ENCODE measurements at places on chromosomes 5 and 9.

- DNase-seq, result no peak
Observed at GRCh38 chr5:87394411-87395165, 18.1 kb downstream of the CCNH start.

DNA sequence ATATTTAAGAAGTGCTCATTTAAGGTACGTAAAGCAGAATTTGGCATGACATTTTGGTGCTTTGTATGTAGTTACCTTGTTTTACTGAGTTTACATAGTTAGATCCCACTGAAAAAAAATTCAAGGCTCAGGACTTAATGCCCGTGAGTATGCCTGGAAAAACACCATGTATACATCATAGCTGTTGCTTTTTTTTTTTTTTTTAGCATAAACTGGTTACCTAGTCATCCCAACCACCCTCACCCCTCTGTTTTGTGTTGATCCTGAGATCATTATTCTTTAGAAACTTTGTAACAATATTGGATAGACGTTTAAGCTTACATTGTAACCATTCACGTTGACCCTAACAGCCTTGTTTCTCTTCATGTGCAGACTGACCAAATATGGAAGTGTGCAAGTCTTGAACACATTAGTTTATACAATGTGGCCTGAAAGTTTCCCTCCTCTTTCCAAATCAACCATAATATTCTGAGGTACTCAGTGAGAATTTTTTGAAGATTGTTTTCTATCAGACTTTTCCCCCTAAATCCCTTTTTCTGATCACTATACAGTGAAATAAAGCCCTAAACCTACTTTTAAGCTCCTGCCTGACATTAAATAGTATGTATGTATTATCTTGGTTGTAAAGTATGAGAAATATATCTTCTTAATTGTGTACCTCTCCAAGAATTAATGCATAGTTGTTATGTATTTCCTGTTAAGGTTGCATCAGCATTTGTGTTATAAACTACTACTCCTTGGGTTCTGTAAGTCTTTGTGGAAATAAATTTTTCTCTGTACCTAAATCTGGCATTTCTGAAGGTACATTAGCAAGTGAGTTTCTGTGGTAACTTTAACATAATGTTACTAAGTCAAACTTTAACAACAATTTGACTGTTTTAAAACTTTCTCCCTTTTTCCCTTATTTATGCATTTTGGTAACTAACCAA is 4.4 kb downstream of the RABGAP1 start:
- DNase-seq, result no peak

DNA sequence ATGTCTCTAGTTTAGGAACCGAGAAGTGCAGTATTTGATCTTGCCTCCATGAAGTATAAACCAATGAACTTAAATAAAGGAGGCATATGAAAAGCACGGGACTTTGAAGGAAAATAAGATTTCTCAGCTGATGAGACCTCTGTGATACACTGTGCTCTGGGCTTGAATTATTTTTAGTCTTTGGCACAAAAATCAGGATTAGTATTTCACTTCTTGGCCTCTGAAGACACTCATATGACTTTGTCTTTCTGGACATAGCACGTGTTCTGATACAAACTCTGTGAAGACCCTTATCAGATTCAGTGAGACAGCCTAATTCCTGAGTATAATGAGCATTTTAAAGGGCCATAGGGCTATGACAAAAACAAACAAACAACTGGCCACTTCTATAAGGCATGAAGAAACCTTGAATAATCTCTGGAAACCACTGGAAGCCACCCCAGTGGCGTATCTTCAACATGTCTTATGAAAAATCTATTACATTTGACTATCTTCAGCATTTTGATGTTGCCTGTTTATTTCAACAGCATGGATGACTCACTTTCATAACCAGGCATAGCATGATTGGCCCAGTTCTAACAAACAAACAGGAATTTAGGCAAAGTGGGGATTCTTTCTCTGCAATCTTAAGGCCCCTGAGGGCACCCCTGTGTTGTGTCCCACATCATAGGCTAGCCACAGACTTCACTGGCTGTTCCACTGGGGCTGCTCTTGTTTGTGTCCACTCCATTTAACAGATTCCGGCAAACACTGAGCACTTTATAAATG is 90.3 kb upstream of the ZNF462 start:
- no peak for DNase-seq

- no peak for DNase-seq
Observed at GRCh38 chr9:117783828-117784227, 79.6 kb downstream of the TLR4 start.

- no peak for DNase-seq
Observed at GRCh38 chr5:115419846-115420585, 123.6 kb upstream of the CCDC112 start.

- DNase-seq, result no peak
Observed at GRCh38 chr5:136605638-136606037, 240.3 kb upstream of the TRPC7 start.

- no peak for DNase-seq
Observed at GRCh38 chr9:85897848-85898247, 43.1 kb upstream of the NAA35 start.

DNA sequence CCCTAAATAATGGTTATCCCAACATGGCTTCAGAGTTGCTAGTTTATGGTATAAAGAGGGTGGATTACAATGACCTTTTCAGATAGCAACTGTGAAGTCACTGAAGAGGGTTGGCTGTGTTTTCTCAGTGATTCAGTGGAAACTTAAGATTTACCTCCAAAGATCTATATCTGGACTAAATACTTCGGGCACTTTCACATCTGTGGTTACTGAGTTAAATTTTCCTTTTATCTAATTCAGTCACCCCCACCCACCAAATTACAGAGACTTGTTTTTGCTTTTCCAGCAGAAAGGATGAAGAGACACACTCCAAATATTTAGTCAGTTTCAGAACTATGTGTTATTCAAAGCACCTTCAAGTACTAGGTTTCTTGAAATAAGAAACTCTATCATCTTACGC is 573.2 kb downstream of the CCDC171 start:
- no peak for DNase-seq

DNA sequence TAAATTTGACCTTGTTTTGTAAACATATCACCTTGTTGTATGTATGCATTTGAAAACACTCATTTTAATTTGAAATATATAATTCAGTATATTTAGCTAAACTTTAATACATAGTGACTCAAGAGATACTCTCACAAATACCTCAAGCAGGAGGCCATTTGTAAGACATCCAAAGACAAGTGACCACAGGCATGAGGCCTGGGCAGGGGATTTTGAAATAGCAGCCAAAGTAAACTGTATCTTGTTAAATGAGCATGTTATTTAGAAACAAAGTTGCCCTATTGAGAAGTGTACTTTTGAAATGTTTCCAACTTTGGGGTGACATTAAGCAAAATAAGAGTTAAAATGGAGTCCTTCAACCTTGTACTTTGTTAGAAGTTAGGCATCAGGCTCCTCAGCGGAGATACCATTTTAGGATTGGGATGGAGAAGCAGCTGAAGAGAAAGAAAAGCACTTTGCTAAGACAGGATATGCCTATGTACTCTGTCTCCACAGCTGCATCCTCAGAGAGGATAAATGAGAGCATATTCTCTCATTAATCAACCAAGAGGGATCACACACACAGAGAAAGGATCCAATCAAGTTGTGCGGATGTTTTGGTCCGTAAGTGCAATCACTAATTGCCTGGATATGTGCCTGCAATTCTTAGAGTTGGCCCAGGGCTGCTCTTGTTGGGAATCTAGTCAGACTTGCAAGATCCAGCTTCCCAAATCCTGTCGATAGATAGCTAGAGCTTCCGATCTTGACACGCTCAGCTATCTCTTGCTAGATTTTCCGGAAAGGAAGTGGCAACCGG is 157.5 kb upstream of the HAPLN1 start:
- DNase-seq, result no peak

GRCh38 chr5:72402381-72402890 is 82.3 kb downstream of the PTCD2 start:
- no peak for DNase-seq

- DNase-seq, result peak; percentile 57
Observed at GRCh38 chr5:1792842-1793266, 6.8 kb downstream of the MRPL36 start.

DNA sequence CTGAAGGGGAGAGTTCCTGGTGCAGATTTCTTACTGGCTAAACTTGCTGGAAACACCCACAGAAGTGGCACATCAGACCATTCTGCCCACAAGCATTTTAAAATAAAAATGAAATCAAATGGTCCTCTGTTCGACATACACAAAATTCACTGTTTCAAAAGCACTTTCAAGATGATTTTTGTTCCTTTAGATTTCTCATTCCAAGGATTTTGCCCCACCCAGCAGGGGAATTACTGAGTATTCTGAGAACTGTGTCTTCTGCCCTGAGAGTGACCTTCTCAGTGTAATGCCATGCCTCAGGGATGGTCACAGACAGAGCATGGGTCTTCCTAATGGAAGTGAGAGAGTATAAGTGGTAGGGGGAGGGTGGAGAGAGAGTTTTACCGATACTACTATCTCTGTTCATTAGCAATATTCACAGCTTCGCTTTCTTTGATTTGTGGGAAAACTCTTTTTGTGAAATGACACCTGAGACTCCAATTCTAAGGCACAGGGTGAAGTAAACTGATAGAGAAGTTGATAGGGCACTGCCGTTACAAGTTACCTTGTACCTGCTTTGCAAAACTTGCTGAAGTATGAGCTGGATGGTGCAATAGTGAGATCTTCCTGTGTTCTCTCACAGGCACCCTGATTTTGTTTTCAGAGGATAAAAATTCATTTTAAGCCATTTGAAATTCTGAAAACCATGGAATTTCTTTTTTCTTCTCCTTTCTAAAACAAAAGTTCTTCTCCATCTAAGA is 95.8 kb upstream of the CD180 start:
- no peak for DNase-seq

GRCh38 chr5:35024911-35025510 is 22.7 kb downstream of the AGXT2 start:
- no peak for DNase-seq

DNA sequence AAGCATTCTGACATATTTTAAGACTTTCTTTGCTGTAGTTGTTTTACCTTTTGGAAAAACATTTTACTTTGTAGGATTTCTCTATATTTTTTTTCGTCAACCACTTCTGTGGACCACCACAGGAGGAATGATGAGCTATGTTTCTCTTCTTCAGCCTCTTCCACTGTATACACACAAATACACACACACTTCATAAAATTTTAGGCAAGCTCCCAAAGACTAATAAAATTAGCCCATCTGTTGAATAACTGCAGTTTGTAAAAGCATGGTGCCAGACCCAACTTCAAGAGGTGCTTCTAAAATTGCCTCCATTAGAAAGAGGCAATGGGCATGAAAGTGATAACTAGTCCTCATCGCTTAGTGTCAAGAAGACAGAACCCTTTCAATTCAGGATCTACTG is 4.1 kb upstream of the CEP120 start:
- no peak for DNase-seq

DNA sequence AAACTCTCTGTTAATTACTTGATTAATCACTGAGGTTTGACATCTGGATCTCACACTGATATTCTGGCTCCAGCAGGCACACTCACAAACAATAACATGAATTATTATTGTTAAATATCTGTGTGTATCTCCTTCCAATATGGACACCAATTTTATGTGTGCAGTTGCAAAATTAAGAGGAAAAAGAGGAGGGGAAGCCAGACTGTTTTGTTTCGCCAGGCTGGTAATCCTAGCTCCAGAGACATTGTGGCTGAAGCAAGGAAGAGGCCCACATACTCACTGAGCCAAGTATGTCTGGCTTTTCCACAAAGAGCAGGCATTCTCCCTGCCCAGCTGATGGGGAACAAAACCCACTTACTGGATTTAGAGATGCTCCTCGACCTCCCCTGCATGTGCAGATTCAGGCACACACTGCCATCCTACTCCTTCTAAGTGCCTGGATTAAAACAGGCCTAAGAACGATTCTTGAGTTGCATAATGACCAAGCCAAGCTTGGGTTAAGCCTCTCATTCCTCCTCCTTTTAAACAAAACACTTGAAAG is 181.9 kb downstream of the ESM1 start:
- no peak for DNase-seq

- DNase-seq, result no peak
Observed at GRCh38 chr5:36686881-36687280, 80.5 kb downstream of the SLC1A3 start.

DNA sequence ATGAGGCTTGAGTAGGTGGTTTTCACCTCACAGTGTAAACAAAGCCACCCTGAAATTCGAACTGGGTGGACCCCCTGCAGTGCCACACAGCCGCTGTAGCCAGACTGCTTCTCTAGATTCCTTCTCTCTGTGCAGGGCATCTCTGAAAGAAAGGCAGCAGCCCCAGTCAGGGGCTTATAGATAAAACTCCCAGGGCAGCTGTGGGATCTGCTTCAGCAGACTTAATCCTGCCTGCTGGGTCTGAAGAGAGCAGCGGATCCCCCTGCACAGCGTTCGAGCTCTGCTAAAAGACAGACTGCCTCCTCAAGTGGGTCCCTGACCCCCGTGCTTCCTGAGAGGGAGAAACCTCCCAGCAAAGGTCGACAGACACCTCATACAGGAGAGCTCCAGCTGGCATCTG is 71.4 kb downstream of the CARTPT start:
- no peak for DNase-seq

DNA sequence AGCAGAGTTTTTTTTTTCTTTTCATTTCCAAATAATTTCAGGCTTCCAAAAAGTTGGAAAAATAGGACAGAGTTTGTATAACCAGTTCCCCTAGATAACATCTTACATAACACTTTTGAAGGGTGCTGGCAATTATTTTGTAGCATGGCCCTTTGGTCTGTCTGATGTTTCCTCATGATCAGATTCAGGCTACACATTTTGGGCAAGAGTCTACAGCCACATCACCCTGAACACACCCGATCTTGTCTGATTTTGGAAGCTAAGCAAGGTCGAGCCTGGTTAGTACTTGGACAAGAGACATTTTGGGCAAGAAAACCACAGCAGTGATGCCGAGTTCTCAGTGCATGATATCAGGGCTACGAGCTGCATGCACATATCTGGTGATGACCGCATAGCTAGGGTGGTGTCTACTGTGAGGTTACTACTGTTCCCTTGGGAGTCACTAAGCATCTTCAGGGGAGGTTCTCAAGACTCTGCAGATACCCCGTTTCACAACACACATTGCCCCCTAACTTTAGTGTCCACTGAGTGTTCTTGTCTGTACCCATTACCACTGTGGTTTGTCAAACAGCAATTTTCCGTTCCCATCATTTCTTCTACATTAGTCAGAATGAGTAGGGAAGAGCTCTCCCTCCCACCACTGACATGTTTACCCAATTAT is 86.2 kb downstream of the TTC39B start:
- DNase-seq, result no peak

GRCh38 chr9:70641631-70642030 is 227.2 kb upstream of the KLF9 start:
- no peak for DNase-seq

- DNase-seq, result no peak
Observed at GRCh38 chr9:114266969-114267368, 55.9 kb upstream of the ORM1 start.

DNA sequence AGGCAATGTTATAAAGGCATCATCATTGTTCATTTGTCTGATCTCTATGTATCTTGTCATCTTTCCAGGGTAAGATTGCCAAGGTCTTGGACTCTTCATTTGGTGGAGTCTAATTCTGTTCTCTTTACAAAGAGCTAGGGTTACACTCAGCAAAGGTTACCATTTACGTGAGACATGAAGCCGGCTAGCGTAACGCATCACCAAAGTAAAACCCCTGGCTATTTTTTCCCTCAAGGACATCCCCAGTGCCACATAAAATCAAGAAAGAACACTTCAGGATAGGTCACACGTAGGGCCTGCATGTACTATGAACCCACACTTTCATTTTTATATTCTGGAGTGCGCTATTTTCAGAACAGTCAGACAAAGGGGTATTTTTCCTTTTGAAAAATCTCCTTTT is 20.0 kb upstream of the MYOT start:
- DNase-seq, result no peak

GRCh38 chr9:32596096-32596865 is 23.3 kb upstream of the NDUFB6 start:
- DNase-seq, result no peak
